ENCODE measurements at places on chromosomes 6 and 20.

DNA sequence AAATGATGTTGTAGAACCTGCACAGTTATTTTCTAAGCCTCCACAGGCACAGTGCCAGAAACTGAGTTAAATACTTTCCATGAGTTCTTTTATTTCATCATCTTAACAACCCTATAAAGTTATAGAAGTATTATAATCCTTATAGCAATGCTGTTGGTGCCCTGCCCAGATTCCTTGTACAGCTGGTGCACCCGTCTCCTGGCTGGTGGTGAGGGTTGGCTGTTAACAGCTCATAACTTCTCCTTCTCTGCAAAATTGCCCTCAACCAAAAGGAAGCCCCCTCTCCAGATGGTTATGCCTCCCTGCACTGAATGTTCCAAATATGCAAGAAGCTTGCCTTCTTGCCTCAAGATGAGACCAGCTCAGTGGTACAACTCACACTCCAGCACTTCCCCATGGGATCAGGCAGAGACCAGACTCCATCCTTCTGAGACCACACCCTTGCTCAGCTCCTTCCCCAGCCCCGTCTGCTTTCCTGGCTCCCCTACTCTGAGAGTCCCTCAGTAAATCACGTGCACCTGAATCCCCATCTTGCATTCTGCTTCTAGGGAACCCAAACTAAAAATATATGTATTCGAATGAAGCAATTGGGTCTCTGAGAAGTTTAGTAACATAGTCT lies 304.4 kb upstream of the PLCB4 start:
- DNase-seq, result no peak

- no peak for DNase-seq
These were observed 729.0 kb downstream of the RFPL4B start for GRCh38 chr6:113076116-113076515.

GRCh38 chr6:156809034-156809433 lies 31.9 kb downstream of the ARID1B start:
- no peak for DNase-seq

DNA sequence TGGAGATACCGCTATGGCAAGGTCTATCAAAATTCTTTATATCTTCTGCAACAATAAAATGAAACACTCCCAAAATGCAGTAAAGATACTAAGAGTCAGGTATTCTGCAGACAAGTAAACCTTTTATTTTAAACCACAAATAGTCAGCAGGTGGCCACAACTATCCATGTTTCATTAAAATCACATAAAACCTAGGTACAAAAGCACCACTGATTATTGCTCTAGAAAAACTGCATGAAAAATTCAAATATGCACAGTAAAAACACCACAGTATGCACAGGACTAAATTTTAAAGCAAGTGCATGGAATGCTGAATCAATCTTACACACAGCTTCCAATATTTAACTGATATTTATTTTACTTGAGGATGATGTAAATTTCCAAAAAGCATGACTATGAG lies 33.3 kb downstream of the HMGN3 start:
- no peak for DNase-seq

- DNase-seq, result no peak
These were observed 12.9 kb upstream of the SRPK1 start for GRCh38 chr6:35933844-35934243.

- no peak for DNase-seq
These were observed 34.1 kb downstream of the CDYL start for GRCh38 chr6:4809999-4810918.

GRCh38 chr6:145213614-145214013 lies 521.7 kb downstream of the EPM2A start:
- DNase-seq, result no peak

DNA sequence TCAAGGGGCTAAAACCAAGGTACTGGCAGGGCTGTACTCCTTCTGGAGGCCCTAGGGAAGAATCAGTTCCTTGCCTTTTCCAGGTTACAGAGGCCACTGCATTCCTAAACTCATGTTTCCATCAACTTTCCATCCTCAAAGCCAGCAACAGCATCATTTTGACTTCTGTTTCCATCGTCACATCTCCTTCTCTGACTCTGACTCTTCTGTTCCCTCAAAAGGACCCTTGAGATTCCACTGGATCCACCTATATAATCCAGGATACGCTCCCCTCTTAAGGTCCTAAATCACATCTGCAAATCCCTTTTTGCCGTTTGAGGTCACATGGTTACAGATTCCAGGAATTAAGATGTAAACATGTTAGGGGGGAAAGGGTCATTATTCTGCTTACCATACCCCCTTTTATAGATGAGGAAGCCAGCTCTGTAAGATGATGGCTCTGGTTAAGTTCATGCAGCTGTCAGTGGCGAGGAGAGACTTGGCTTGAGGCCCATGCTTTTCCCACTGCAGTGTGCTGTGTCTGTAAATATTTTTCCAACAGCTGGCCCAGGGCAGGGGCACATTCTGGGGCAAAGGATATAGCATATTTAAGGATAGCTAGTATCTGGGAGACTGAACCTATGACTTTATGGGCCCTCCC lies 114.6 kb downstream of the TNFRSF21 start:
- no peak for DNase-seq

DNA sequence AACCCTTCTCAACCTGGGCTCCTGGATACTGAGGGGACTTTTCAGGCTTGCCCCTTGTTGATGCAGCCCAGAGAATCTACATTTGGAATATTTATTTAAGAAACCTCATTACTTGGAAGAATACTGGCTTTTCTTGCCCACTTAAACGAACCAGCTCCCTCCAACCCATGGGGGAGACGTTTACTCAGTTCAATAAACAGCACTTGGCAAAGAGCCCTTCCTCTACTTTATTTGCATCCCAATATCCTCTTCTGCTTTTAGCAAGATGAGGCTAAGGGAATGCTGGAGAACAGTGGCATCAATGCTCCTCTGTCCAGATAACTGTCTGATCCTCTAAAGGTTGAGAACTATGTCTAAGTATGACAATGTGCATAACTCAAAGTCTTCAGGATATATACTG lies 22.2 kb downstream of the PTPRK start:
- no peak for DNase-seq

GRCh38 chr6:105867821-105868220 lies 218.3 kb upstream of the PRDM1 start:
- no peak for DNase-seq

DNA sequence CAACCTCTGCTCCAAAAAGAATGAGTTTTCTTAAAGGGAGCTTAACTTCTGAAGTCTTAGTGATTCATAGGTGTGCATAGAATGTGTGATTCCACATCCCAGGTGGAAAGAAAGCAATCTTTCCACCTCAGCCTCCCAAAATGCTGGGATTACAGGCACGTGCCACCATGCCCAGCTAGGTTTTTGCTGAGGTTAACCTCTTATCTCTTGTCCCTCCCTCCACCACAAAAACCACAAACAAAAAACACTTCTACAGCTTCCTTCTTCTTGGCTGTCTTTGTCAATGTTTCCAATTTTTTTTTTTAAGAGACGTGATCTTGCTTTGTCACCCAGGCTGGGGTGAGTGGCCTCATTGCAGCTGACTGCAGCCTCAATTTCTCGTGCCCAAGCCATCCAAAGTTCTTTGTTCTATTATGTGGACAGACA lies 8.1 kb upstream of the CSE1L start:
- peak; percentile 16 for DNase-seq

DNA sequence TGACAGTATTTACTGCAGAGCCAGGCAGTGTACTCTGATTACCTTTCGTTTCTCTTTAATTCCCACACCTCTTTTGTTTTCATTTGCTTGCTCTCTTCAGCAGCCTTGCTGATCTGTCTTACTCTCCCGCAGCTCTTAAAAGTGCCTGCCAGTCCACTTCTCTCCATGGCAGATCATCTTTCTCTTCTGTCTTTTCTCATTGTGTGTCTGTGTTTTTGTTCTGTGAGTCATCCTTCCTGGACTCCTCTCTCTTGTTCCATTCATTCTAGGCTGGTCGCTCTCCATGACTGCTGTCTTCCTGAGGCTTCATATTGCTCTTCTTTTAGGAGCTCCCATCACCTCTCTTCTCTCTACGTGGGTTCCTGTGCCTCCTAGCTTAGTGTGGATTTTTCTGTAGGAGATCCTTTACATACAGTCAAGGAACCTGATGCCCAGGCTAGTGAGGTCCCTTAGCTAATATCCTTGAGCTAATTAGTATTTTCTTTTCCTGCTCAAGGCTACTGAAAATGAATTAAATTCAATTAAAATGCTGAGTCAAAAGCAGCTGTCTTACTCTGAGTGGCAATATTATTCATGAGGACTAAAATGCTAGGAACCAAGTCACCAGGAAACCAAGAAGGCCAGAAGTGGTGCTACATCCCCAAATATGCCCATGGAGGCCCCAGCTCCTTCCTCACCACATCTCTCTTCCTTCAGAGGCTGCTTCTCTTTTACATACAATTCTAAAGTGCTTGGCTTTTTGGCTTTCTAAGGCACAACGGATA lies 86.1 kb downstream of the SLX4IP start:
- DNase-seq, result no peak

GRCh38 chr6:149924206-149924932 lies 1.4 kb upstream of the RAET1G start:
- no peak for DNase-seq

DNA sequence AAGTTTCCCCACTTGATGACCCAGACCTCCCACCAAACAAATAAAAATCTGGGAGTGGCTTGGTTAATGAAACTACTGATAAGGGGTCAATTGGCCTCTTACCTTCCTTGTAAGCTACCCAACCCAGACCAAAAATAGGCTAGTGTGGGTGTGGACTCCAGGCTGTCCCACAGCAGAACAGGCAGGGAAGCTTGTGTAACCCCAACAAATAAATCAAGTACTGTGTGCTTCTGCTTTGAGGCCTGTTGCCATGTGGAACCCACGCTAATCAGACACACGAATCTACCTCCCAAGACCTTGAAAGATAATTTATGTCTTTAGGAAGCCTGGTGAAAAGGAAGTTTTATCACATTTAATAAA lies 33.7 kb upstream of the PAQR8 start:
- no peak for DNase-seq

DNA sequence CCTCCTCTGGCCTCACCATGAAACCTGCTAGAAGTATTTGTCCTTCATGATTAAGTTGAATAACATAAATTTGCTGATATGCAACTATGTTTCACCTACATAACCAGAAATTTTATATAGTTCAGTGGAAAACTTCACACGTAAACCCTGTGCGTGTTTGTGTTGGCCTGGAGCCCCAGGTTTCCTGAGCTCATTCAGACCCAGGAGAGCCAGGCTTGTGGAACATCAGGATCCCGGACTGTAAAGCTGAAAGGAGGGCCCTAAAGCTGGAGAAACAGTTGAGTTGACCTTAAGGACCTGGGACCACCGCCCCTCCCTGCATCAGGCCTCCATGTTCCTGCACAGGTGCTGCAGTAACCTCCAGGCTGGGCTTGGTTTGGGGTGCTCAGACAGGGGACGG lies 3.1 kb upstream of the SPATS1 start:
- DNase-seq, result no peak

DNA sequence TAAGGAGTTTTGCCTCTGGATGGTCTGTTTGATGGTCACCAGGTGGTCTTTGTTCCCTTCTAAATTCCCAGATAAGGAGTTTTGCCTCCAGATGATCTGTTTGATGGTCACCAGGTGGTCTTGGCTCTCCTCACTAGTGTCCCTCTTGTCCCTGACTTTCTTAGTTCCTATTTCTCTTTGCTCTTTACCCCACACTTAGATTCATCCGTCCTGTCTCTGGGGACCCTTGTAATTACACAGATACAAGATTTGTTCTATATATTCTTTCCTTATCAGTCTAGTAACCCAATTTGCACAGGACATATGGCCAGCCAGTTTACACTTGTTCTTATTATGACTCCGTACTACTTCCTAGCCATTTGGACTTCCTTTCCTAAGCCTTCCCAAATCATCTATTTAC lies 84.0 kb upstream of the B3GAT2 start:
- DNase-seq, result no peak

DNA sequence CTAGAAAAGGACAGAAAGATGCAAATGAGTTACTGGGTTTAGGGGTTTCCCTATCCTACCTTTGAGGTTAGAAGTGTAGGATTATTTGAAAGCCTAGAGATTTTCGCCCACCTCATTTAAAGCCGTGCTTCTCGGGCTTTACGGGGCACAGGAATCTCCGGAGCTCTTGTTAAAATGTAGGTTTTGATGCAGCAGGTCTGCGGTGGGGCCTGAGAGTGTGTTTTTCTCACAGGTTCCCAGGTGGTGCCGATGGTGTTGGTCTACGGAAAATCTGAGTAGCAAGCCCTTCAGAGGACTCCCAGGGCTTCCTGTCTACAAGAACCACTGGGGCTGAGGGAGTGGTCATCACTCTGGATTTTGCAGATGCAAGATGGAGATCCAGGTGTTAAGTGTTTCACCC lies 47.5 kb downstream of the TRAM2 start:
- no peak for DNase-seq

DNA sequence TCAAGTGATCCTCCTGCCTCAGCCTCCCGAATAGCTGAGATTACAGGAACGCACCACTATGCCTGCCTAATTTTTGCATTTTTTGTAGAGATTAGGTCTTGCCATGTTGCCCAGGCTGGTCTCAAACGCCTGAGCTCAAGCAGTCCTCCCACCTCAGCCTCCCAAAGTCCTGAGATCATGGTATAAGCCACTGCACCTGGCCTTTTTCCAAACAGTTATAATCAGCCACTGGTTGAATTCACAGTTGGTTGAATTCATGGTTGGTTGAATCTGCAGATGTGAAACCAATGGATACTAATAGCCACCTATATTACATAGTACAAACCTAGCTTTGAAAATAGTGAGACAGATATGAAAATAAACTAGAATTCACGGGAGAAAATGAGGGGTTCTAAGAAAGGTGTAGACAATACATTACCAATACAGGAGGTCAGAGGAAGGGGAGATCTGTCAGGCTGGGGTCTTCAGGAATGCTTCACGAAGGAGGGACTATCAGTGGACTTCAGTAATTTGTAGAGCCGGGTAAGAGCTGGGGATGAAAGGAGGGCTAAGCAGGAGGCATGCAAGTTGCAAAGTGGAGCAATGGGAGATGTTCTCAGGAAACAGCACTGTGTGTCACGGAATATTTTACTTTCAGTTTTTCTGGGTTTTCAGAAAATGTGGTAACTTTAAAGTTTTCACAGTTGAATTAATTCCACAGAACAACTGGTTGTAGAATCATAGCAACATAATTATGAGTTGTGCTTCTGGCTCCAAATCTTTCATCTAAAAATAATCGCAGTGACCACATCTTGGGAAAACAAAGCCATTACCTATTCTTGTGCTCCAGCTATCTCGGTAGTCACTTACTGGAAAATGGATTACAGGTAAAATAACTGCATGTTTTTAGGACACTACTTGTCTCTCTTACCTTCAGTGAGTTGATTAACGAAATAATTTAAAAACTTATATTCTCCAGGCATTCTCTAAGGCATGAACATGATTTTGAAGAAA lies 12.9 kb upstream of the CEP85L start:
- no peak for DNase-seq

DNA sequence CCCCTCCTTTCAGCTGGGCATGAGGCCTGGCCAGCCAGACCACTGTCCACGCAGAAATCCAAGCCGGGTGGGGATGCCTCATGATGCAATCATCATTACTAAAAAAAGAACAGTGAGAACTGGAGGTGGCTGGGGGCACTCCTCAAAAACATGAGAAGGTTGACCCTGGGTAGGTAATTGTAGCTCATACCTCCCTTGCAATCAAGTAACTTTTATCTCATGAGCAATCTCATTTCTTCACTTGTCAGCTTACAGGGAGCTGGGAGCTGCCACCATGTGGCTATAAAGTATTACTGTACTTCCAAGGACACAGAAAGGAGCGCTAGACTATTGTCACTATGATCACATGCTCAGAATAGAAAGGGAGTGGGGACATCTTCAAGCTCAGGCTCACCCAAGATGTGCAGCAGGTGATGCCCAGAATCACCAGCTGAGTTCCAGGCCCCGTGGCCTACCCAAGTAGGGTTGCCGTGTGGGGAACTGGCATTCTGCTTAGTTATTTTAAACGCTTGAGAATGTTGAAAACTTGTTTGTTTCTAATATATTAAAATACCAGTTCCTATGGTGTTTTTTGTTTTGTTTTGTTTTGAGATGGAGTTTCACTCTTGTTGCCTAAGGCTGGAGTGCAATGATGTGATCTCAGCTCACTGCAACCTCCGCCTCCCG lies 3.0 kb upstream of the CDH26 start:
- no peak for DNase-seq

All from stimulated activated CD4-positive, alpha-beta T cell treated with anti-CD3 and anti-CD28 coated beads, TNF-alpha, amount 100 ng/mL, for 24 hours (primary cell).